ENCODE measurements at places on chromosomes 13 and 19.

GRCh38 chr19:56110515-56111448 lies 10.3 kb downstream of the ZNF787 start:
- ATAC-seq, result peak; percentile 83

DNA sequence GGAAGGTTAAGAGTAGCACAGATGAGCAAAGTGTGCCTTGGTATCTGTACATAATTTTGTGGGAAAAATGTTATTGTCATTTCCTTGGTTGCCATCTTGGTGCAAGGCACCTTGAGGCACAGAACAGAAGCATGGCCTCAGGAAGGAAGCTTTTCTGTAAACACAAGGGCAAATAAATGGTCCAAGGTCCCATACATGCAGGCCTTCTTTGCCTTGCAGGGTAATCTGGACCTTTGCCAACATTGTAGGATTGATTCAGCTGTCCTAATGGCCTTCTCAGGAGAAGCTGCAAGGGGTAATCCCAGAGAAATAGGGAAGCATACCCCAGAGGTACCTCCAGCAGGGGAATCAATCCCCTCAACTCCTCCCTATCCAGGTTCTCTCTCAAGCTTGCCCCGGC lies 9.0 kb upstream of the MLLT1 start:
- ATAC-seq, result no peak

DNA sequence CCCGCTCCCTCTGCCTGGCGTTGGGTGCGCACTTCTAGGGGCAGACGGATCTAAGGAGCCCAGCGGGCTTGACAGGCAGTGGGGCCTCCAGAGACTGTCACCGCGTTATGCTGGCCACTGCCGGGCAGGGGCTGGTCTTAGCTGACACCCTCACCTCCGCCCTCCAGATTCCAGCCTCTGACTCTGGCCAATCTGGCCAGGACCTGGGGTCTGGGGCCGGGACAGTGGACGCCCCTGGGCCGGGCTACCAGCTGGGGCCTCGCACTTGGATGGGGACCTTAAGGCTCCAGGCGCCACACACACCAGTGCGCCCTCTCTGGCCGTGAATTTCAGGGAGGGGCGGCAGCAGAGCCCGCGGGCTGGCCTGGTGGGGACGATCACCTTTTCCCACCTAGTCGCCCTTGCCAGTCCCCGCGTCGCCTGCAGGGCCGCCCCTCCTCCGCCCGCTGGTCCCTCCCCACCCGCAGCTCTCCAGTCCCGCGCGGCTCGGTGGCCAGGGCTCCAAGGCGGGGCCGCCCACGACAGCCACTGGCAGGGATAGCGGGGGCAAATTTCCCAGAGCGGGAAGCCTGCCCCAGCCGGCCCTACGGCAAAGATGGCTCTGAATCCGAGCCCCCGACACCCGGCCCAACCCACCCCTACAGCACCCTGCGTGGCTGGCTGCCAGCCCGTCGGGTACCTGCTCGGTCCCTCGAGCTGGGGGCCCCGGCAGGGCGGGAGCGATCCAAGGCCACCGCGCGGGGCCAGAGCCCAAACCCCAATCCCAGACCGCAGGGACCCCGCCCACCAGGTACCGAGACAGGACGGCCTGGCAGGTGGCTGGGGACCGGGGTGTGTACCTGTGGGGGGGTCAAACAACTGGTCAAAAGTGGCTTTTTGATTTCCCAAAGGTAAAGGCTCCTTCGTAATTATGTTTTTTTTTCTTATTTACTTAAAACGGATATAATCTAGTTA lies 6.1 kb upstream of the ZNF98 start:
- no peak for ATAC-seq

DNA sequence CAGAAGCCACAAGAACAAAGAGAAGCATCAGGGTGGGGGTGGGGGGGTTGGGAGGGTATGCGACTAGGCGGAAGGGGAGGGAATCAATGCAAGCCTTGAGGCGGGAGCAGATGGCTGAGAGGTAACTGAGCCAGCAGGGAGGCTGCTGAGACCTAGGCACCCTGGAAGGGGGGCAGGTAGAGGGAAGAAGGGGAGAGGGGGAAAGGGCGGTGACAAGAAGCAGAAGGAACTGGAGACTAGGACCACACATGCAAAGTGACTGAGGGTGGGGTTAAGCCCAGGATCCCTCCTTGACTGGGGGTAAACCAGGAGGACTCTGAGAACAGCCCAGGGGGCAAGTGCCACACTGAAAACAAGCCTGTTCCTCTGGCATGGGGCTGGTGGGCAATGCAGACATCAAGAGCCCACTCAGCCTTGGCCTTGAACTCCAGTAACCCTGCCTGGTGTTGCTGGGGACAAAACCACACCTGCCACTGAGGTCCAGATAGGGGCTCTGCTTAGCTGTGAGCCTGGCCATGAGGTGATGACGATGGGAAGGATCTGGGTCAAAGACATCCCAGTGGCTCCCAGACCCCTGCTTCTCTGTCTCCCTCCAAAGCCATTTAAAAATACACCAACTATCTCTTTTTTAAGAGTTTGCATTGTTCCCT lies 20.3 kb downstream of the OPA3 start:
- no peak for ATAC-seq

DNA sequence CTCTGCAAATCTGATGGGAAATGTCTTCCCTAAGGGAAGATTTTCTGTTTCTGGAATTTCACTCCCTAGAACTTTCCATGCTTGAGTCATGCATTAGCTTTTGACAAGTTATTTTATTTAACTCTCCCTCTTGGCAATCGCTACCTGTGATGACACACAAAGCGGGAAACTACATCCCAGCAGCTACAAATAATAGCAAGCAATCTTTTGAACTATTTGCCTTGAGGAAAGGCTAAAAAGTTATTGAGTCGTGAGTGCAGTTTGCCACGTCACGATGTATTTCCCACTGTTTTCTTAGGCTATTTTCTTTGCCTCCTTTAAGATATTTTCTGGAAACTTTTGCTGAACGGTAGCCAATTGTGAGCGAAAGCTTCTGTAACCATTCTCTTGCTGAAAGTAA lies 353.3 kb upstream of the HTR2A start:
- peak; percentile 76 for ATAC-seq

GRCh38 chr19:49421039-49421877 lies 2.0 kb downstream of the PTH2 start:
- ATAC-seq, result peak; percentile 53

DNA sequence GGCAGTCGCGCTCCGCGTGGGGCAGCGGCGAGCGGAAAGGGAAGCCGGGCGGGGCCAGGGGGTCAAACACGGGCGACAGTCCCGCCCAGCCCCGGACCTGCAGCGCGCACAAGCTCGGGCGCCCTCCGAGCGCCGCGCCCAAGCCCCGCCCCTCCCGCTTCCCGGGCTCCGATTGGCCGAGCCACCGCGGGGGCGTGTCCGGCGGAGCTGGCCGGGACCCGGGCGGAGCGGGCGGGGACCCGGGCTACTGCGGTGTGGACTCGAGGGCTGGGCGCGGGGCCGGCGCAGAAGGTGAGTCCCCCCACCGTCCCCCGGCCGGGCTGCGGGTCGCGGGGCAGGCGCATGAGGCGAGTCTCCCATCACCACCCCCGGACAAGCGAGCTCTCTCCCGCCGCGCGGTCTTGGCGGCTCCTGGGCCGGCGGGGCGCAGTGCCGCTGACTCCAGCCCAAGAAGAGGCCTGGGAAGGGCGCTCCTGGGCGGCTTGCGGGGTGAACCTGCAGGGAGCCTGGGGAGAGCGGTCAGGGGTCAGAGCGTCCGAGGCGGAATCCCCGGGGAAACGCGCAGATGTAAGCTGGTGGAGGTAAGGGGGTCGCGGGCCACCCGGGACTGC lies at the start of gene PLEKHF1:
TSS of gene PLEKHF1 (plus strand) at position 247 of the 611 bp plus-strand sequence. CDS start 8,379 bp downstream, outside the sequence.
- ATAC-seq, result peak; percentile 92

- no peak for ATAC-seq
Observed at GRCh38 chr13:71278512-71278911, 588.5 kb downstream of the DACH1 start.
